ENCODE measurements at places on chromosomes 3 and 15.

DNA sequence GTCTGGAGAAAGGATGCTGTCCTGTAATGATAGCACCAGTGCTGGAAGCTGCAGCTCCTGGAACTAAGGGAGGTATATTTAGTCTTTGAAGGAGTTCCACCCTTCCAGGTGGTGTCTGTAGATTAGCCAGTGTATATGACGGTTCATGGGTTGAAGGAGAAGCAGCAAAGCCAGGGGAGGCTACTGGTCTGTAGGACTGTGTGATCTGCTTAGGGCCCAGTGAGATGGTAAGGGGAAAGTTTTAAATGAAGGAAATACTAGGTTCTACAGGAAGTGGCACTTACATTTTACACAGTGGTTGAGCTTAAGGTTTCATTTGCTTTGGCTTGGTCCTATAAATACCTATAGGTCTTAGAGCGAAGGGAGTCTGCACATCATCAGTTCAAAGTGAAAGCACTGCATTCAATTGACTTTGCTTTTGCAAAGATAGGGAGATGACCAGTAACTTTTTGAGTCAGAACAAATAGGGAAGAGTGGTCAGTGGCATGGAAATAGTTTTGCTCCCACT, 5.6 kb downstream of the SLC25A38 start:
- peak; percentile 91 for DNase-seq

GRCh38 chr3:156236556-156237260, 116.3 kb downstream of the KCNAB1 start:
- DNase-seq, result peak; percentile 41

- no peak for DNase-seq
Measured at GRCh38 chr3:131221731-131222130, 159.8 kb upstream of the NUDT16 start.

GRCh38 chr3:22585504-22585903, 617.6 kb upstream of the UBE2E2 start:
- peak; percentile 92 for DNase-seq

- DNase-seq, result no peak
Measured at GRCh38 chr3:152745646-152746045, 89.3 kb upstream of the P2RY1 start.

DNA sequence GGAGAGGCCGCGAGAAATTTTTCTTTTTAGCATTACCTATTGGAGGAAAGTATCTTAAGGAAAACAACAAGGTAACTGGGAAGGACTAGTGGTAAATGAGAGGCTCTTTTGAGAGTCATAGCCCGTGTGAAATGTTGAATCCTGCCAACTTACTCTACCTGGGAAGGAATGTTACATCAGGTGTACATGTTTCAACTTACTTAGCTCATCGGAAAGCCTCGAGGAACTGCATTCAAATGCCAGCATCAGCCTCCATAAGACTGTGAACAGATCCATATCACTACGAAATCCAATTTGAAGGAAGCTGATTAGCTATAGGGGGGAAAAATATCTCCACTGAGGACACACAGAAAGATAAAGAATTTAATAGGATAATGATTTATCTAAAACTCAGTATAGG, 72.3 kb upstream of the PDZRN3 start:
- DNase-seq, result no peak

GRCh38 chr3:132161608-132162007, 126.8 kb upstream of the CPNE4 start:
- peak; percentile 9 for DNase-seq

- DNase-seq, result no peak
Measured at GRCh38 chr15:58742022-58742813, 7.3 kb downstream of the ADAM10 start.

GRCh38 chr15:77516076-77516475, 95.4 kb downstream of the HMG20A start:
- no peak for DNase-seq

- DNase-seq, result no peak
Measured at GRCh38 chr3:25727316-25727715, 55.9 kb downstream of the NGLY1 start.

DNA sequence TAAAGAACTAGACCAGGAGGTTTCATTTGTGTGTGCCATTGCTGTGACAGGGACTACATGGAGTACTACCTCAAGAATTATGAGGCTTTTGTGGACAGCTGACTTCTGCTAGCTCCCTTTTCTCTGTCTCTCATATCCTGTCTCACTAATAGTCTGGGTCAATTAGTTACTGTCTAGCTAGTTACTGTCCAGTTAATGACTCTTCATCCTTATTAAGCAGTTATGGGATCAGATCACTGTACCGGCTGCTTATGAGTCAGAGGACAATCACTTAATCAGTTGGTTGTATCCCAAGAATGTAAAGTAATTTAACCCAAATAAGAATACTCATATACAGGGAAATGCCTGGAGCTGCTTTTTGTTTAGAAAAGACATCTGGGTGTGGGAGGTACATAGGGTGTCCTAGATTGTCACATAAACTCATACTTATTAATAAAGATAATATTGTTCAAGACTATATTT, 158.0 kb downstream of the CDIN1 start:
- DNase-seq, result no peak

GRCh38 chr15:88695101-88695500, 56.3 kb downstream of the ISG20 start:
- DNase-seq, result no peak

GRCh38 chr3:187782006-187782405, 36.7 kb upstream of the BCL6 start:
- DNase-seq, result no peak

DNA sequence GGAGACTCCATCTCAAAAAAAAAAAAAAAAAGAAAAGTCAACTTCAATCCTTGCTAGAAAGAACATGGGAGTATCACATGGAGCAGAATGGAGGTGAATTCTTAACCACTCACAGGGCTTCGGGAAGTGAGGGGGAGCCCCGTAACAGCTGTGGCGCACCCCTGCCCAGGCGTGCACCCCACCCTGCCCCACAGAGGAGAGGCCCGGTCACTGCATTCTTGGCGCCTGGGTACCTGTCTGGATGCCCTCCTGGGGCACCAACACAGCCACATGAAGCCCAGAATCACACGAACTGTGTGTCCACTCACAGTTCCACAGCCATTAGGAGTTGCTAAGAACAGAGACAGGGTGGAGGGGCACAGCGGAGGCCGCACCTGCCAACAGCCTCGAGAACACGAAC, 51.8 kb downstream of the NIPA2 start:
- no peak for DNase-seq

- peak; percentile 47 for DNase-seq
Measured at GRCh38 chr15:81338170-81339007, 14.4 kb upstream of the STARD5 start.

- no peak for DNase-seq
Measured at GRCh38 chr15:68220967-68221366, 8.6 kb downstream of the CLN6 start.

DNA sequence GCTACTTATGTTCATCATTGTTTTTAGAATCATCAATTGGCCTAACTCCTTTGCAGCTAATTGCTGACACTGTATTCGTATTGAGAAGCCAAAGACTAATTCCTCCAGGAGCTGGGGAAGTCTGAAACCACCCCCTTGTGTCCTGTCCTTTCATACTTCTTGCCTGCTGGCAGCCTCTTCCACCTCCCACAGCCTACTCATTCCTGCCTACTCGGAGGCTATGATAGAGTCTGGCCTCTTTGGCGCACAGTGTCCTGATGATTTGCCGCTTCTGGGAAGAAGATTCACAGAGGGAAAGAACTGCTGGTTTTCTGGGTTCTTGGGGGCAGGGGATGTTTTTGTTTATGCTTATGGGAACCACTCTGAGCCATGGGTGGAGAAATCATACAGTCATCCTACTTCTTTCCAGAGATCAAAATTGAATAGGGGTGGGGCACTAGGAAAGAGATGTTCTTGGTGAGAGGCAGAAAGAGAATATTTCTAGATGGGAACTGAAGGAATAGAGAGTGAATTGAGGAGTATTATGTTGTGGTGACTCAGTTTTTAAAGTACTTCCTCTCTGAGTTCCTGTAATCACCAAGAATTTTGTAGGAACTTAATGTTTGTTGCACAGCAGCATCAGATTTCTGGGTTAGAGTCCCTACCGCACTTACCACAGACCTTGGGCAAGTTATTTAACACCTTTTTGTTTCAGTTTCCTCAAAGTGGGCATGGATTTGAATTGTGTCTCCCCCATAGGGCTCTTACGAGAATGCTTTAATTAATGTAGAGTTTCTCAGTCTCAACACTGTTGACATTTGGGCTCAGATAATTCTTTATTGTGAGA, 22.1 kb upstream of the SCAANT1 start:
- DNase-seq, result peak; percentile 75

GRCh38 chr3:185992831-185993374, 55.1 kb upstream of the TRA2B start:
- no peak for DNase-seq

DNA sequence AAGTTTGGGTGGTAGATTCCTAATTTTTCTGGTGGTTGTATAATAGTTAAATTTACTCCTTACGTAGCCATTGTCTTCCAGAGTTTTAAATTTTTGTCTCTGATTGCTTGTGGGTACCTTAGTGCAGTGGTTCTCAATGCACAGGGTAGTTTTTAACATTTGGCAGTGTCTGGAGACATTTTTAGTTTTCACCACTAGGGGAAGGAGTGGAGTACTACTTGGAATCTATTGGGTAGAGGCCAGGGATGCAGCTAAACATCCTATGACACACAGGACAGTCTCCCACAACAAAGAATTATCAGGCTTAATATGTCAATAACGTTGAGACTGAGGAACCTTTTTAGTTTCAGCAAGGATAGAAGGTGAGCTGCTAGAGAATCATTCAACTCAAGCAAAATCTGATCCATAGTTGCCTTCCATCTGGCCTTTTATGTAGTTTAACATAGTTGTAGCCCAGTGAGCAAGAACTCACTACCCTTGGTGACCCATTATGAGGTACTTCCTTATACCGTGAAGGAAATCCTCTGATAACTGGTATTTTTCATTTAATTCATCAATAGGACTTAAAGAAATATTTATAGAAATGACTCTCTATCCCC, 8.6 kb upstream of the STX19 start:
- DNase-seq, result peak; percentile 48

- no peak for DNase-seq
Measured at GRCh38 chr3:35500641-35501350, 138.5 kb upstream of the ARPP21 start.

DNA sequence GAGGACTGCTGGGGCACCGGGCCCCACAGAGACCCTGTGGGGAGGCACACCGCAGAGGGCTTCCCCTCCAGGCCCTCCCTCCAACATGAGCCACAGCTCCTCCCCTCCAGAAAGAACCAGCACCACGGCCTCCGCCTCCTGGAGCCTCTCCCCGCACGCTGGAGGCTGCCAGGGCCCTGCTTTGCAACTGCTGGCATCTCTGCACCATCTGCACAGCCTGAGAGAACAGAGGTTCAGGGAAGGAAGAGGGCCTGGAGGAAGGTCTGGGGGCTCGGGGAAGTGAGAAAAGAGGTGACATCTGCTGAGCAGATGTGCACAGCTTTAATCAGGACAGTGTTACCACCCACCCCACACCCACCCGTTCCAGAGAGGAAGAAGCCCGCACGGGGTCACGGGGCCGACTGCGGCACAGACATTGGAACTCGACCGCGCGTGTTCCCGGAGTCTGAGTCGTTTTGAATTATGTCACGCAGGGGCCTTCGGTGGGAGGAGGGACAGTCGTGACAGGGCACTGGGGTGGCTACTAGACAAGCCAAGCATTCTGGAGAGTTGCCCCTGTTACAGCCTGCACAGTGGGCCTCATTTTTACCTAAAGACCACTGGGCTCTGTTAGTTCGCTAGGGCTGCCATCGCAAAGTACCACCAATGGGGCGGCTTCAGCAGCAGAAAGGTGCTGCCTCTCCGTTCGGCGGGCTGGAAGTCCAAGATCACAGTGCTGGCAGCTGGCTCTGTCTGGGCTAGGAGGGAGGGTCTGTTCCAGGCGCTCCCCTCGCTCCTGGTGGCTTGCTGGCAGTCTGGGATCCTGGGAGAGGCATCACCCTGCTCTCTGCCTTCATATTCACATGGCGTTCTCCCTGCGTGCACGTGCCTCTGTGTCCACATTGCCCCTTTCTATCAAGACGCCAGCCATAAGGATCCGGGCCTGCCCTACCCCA, 194.8 kb downstream of the XXYLT1 start:
- DNase-seq, result no peak

GRCh38 chr15:31396881-31397560, 70.4 kb downstream of the KLF13 start:
- DNase-seq, result peak; percentile 93

- DNase-seq, result no peak
Measured at GRCh38 chr3:88440701-88441100, 290.9 kb downstream of the C3orf38 start.
